ENCODE measurements at places on chromosomes 13 and 19.

DNA sequence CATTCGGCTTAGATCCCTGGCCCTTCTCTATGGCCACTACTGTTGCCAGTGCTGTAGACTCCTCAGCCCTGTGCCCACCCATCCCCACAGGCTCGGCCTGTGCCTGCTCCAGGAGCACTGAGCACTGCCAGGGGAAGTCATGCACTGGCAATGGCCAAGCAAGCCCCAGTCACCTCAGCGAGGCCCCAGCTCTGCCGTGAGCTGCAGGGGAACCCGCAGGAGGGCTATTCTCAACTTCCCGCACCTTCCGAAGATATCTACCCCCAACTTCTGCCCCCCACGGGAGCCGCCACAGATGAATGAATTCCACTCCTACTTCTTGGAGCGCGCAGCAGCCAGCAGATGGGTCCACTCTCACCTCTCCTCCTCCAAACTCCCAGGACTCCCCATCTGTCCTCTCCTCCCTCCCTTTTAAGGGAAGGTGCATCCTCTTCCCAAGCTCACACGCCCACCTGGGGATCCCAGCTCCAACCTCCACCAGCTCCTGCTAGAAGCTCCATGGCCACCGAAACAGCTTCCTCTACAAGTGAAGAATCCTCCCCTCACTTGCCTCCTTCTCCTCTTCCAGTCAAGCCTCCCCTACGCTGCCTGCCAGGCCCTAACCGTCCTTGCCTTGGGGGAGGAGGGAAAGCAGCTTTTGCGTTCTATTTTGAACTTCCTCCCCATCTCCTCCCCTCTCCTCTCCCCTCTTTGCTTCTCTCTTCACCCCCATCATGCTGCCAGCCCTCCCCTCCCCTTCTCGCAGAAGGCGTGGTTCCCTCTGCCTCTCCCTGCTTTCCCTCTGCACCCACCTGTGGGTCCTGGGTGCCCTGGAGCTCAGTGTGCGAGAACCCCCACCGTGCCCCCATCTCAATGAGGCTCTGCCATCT is 52.2 kb downstream of the PEPD start:
- DNase-seq, result no peak

DNA sequence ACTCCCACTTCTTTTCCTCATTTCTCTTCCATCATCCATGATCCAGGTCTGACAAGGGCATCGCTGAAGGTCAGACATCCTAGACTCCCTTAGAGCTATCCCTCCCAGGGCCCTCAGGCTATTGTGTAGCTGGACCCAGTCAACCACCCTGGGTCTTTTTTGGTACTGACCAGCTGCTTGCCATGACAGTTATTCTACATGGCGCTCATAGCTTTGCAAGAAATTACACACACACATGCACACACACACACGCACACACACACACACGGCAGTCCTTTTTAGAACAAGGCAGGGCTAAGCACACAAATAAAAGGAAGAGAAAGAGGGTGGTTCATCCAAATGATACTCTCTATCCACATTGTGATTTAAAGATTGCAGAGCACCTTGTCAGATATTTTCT is 18.3 kb downstream of the SIAH3 start:
- no peak for DNase-seq

- DNase-seq, result no peak
Measured at GRCh38 chr13:63882052-63882451, 2466.4 kb upstream of the PCDH20 start.

GRCh38 chr19:11053817-11054195 is 35.5 kb upstream of the LDLR start:
- no peak for DNase-seq

- DNase-seq, result no peak
Measured at GRCh38 chr13:45691667-45692066, 10.5 kb upstream of the CBY2 start.

- DNase-seq, result no peak
Measured at GRCh38 chr19:5984600-5984999, 6.7 kb upstream of the RANBP3 start.

DNA sequence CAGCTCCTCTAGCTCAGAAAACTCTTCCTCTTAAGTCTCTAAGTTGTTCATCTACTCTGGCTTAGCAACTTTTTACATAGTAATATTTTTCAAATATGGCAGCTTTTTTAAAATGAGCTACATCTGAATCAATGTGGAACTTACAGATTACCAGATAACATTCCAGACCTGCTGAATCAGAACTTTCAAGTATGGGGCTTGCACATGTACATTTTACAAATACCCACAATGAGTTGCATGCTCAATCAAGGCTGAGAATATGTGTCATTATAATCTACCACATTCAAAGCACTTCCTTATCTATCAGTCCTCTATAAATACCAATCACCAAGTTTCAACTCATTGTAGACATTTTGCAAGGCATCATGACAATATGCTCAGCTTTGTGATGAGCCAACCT is 383.1 kb downstream of the FGF14 start:
- DNase-seq, result no peak

DNA sequence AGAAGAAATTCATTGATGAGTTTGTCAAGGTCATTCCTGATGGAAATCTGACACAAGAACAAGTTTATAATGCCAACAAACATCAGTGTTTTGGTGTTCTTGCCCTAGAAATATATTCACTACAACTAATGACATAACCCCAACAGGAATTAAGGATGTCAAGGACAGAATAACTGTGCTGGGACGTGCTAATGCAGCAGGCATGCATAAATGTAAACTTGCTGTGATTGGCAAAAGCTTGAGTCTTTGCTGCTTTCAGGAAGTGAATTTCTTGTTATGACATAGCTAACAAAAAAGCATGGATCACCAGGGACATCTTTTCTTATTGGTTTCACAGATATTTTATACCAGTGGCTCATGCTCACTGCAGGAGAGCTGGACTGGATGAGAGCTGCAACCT is 144.6 kb downstream of the KCTD12 start:
- DNase-seq, result no peak

- no peak for DNase-seq
Measured at GRCh38 chr13:37069597-37070103, 10.2 kb upstream of the SUPT20H start.

DNA sequence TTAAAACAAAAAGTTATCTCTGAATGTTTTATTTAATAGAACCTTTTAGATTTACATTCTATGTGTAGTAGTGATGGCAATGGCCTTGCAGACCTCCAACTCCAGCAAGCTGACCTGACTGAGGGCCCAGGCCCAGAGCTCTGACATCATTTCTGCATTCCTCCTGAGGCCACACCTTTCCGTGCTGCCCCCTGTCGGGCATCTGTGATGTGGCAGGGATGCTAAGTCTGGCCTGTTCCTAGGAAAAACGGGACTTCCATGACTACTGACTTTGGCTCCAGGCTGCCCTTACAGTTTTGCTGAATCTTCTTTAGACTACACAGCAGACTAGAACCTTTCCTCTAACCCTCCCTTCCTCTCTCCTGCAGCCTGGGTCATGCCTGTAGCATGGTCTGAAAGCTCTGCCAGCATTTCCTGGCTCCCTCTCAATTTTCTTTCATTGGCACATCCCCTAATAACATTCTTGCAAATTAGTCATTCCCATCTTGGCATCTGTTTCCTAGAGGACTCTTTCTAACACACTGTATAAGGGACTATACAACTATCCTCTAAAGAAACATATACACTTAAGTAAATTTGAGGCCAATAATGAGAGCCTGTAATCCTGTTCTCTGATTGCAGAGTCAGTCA is 249.1 kb downstream of the GPC5 start:
- DNase-seq, result peak; percentile 22

DNA sequence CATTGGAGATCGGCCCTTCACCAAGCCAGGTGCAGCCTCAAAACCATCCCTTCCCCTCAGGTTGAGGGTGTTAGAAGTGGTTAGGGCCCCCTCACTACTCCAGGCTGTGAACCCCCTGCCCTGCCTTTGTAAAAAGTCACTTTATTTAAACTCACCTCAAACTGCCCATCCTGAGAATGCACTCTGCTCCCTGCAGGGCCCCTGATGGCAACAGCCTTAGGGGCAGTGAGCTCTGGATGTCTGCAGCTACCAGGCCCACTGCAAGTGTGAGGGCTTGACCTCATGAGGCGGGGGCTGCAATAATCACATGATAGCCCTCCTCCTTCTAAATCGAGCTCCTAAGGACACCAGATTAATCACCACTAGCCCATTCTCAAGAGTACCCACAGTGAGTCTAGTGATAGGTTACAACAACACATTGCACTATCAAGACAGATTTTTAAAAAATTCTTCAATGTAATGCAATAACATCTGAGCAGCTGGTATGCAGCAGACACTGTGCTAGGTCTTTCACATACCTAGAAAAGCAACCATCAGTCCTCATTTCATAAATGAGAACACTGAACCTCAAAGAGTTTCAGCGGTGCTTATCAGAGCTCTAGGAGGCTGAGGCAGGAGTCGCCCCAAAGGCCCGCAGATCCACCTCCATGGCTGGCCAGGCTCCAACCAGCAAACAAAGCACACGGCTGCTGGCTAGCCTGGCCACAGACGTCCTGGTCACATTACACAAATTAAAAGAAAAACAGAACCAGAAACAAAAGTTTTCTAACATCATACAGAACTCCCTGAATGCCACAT is 26.0 kb downstream of the SLC7A1 start:
- no peak for DNase-seq
